ENCODE measurements at places on chromosomes 1 and 21.
A peak's percentile ranks its signal among the peaks of the same experiment; 100 is the strongest.

DNA sequence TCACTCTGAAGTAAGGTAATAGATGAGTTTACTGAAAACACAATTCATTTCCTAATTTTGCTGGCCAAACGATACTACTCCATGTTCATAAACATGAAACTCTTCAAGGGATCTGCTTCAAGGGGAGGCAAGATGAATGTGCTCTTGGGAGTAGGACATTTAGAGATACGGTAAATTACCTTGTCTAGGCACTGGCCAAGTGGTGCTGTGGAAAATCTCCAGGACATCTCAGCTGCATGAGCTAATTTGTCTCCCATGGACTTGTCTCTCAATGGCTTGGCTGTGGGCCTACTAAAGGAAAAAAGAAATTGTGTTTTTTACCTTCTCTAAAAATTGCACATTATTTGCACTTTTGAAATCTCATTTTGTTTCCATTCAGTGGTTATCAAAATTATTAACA lies 780.6 kb downstream of the LTN1 start:
- DNase-seq: no peak

- DNase-seq: no peak
Observed at GRCh38 chr1:31765041-31765467, 914 bp upstream of the ADGRB2 start.

GRCh38 chr1:208238710-208239472 lies 5.3 kb downstream of the PLXNA2 start:
- no peak for DNase-seq

DNA sequence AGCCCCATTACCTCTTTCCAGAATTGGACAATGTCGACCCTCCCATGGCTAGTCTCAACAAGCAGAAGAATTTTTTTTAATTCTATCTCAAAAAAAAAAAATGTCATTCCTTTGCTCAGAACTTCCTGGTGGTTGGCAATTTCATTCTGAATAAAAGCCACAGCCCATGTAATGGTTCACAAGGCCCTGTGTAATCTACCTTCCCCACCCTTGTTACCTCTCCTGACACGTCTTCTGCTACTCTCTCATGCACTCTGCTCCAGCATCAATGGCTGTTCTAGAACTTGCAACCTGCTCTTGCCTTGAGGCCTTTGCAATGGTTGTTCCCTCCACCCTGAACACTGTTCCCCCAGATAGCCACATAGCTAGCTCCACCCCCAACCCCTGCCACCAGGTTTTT lies 25.4 kb downstream of the NUAK2 start:
- no peak for DNase-seq

- no peak for DNase-seq
Observed at GRCh38 chr1:214314178-214314843, 33.4 kb downstream of the SMYD2 start.

- no peak for DNase-seq
Observed at GRCh38 chr1:107432108-107432507, 291.3 kb downstream of the NTNG1 start.

GRCh38 chr1:107477233-107477632 lies 336.4 kb downstream of the NTNG1 start:
- no peak for DNase-seq

DNA sequence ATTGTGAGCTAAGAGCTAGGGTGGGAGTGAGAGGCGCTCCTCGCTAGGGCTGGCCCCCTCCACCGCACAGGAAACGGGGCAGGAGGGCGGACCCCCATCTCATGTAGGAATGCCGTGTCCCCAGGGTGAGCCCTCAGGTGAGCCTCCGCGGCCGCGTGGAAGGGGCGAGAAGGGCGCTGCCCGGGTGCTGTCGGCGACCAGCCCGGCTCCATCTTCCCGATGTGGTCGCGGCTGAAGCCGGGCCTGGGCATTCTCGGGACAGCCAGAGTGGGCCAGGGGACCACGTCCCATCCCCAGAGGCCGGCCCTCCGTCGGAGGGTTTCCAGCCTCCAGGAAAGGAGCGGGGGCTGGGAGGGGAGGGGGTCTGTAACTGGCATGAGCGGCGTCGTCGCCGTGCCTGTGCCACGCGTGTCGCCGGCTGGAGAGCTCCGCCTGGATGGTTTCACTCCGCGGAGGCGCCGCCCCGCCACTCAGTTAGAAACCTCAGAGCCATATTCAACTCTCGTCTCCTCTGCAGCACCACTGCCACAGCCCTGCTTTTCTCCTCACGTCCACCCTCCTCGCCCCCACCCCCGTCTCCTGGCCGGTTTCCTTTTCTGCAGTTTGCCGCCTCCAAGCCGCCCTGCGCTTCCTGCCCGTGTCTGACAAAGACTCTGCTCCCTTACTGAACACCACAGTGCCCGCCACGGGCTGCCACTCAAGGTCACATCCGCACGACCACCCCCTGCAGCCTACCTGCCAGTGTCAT lies at the start of gene TMEM269:
TMEM269 (plus strand) TSS at position 46 of the 748 bp plus-strand sequence. CDS start 4,903 bp downstream, outside the sequence.
- peak; percentile 22 for DNase-seq

All from T-helper 1 cell (primary cell).